Activated T-helper 17 cell treated with anti-CD3 and anti-CD28 coated beads, Interleukin-2, amount 50 U/mL, for 72 hours (primary cell): ENCODE measurements at places on chromosomes 1 and 21. TPM values are rescaled to one million over a fixed set of nuclear protein-coding genes. Genes with fewer than 3 reads are reported as not detected.

DNA sequence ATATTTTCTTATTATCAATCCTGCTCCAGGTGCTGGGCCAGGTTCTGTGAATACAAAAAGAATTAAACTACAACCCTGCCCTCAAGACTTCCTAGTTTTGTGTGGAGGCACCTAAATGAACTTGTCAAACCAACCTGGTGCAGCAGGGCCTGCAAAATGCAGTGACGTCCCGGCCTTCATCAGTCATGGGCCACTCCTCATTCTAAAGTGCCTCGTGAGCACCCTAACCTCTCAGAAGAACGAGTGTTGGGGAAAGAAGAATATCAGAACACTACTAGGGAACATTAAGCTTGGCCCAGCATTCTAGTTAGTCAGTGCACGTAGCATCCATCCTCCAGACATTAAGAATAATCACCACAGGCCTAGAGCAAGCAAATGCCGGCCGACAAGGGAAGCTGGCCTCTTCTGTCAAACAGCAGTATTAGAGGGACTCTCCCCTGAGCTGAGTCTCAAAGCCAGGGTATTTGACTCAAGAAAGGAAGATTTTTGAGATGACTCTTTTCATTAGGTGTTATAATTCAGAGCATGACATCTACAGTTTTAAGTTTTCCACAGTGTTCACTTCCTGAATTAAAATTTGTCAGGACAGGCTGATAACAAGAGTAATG is 137.9 kb downstream of the SLC45A1 start:
- no peak for ATAC-seq

The UTS2 gene
- 0.58 TPM for total RNA-seq

DNA sequence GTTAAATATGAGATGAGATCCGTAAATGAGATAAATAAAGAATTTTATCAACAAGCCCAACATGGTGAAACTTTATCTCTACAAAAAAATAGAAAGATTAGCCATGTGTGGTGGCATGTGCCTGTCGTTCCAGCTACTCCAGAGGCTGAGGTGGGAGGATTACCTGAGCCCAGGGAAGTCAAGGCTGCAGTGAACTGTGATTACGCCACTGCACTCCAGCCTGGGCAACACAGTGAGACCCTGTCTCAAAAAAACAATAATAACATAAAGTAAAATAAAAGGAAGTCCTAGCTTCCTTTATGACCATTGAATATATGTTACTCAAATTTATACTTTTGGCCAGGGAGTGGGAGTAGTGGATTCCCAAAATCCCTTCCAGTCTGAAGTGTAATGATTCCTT is 48.7 kb upstream of the TEKT2 start:
- no peak for ATAC-seq

DNA sequence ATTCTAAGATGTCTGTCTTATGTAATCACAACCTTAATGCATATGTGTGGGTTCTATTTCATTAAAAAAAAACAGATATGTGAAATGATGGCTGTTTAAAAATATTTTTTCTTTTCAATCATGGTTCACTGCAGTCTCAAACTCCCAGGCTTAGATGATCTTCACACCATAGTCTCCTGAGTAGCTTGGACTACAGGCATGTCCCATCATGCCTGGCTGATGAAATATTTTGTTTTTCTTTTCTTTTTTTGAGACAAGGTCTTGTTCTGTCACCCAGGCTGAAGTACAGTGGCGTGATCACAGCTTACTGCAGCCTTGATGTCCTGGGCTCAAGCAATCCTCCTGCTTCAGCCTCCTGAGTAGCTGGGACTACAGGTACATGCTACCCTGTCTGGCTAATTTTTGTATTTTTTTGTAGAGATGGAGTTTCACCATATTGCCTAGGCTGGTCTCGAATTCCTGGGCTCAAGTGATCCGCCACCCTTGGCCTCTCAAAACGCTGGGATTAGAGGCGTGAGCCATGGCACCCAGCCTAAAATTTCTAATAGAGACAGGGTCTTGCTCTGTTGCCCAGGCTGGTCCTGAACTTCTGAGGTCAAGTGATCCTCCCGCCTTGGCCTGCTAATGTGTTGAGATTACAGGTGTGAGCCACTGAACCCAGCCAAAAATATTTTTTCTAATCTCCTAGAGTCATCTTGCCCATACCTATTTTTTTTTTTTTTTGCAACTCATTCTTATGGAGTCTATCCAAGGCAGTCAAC is 67.6 kb downstream of the GIPC2 start:
- ATAC-seq: no peak

DNA sequence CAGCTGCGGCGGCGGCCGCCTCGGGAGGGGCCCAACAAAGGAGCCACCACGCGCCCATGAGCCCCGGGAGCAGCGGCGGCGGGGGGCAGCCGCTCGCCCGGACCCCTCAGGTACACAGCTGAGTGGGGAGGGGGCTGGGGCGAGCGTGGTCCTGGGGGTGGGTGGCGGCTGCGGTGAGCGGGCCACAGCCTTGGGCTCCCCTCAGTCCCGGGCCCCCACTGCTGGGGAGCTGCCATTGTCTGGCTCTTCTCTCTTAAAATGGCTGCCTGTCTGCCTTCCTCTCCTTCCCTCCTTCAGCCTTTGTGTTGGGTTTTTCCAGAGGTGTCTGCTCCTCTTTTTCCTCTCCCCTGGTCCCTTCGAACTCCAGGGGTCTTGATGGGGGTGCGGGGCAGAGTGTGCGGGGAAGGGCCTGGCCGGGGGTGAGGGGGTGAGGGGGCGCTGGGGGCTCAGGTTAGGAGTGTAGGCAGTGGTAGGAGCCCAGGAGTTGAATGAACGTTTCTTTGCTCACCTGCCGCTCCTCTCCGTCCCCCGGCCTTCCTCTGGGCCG is 1.7 kb downstream of the ARID1A start:
- ATAC-seq: no peak

- no peak for ATAC-seq
Measured at GRCh38 chr1:169110236-169110635, 3.7 kb downstream of the ATP1B1 start.

GRCh38 chr1:85888921-85889320 is 180.7 kb upstream of the ZNHIT6 start:
- ATAC-seq: no peak

The FCGR3A gene
- total RNA-seq: not detected

- no peak for ATAC-seq
Measured at GRCh38 chr1:147625362-147625995, 44.8 kb downstream of the ACP6 start.

GRCh38 chr1:9654834-9655723 is 3.5 kb downstream of the PIK3CD start:
- peak; percentile 65 for ATAC-seq

The CBR3 gene
- total RNA-seq: 23.2 TPM

DNA sequence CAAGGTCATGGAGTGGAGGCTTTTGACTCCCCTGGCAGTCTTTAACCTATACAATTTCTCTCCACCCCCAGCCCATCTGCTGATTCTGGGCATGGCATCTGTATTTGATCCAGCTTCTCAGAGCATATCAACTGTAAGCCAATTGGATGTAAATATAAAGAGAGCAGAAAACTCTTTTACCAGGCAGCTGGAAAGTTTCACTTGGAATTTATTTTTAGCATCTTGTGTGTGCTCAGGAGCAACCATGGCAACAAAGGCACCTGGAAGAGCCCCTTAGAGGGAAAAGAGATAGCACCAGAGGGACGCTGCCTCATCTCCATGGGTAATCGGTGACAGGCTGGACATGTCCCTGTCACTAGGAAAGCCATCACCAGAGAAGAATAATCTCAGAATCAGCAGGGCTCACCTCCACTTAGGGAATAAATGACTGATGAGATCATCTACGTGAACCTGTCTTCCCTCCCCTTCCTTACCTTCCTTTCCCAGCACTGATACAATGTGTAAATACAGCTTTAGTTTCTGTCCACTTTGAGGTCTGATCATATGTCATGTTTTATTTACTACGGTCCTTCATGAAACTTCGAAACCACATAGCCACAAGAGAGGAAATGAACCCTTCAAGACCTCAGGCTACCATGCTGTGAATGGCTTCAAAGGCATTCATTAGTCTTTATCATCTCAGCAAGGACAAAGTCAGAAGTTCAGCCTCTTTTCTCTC is 25.3 kb upstream of the SIPA1L2 start:
- ATAC-seq: peak; percentile 37

GRCh38 chr1:204565617-204566582 is 49.7 kb downstream of the MDM4 start:
- peak; percentile 69 for ATAC-seq

GRCh38 chr1:87151500-87152421 is 176.9 kb upstream of the LMO4 start:
- peak; percentile 56 for ATAC-seq

The CD34 gene
- 0.24 TPM for total RNA-seq
